ENCODE measurements at places on chromosomes 4 and X.

DNA sequence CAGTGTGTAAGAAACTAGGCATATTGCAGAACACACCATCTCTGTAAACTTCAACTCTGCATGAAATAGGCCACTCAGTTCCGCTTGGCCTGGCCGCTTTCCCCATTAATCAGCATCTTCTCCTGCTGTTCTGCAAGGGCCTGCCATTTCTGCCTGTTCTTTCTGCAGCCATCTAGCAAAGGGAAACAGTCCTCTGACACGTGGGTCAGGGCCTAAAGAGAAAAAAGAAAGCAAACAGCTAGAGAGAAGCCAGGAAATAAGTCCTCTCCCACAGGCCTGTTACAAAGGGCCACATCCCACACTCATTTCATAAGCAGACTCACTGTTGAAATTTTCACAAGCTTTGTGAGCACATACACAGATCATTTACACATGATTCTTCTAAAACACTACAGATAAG lies 130.1 kb downstream of the PDE5A start:
- no peak for DNase-seq

DNA sequence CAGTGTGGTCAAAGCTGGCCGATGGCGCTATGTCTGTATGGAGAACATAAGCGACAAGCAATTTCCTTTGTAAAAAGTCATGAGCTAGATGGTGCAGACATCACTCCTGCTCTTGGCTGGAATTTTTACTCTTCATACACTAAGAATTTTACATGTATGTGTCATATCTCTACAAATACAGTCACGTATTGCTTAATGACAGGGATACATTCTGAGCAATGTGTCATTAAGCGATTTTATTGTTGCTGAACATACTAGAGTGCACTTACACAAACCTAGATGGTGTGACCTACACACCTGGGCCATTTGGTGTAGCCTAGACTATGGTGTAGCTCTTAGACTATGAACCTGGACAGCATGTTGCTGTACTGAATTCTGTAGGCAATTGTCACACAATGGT lies 185.4 kb downstream of the SOWAHB start:
- no peak for DNase-seq

GRCh38 chr4:83660578-83660977 lies 124.7 kb downstream of the GPAT3 start:
- no peak for DNase-seq

DNA sequence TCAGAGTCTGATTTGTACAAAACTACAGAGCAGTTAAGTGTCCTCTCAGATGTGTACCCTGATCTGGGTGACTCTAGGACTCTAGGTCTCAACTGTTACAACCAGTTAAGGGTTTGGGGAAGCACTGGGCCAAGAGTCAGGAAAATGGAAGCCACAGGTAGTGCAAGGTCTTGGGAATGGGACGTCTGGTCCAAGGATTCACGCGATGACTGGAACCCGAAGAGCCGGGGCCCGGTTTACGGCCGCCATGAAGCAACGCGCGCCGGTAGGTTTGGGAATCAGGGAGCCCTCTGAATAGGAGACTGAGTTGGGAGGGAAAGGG lies 321 bp upstream of the HPRT1 start:
- no peak for DNase-seq

GRCh38 chrX:153030801-153031200 lies 25.5 kb upstream of the PNMA3 start:
- no peak for DNase-seq

- DNase-seq: no peak
These were observed 48.3 kb downstream of the MTHFD2L start for GRCh38 chr4:74206088-74206825.

DNA sequence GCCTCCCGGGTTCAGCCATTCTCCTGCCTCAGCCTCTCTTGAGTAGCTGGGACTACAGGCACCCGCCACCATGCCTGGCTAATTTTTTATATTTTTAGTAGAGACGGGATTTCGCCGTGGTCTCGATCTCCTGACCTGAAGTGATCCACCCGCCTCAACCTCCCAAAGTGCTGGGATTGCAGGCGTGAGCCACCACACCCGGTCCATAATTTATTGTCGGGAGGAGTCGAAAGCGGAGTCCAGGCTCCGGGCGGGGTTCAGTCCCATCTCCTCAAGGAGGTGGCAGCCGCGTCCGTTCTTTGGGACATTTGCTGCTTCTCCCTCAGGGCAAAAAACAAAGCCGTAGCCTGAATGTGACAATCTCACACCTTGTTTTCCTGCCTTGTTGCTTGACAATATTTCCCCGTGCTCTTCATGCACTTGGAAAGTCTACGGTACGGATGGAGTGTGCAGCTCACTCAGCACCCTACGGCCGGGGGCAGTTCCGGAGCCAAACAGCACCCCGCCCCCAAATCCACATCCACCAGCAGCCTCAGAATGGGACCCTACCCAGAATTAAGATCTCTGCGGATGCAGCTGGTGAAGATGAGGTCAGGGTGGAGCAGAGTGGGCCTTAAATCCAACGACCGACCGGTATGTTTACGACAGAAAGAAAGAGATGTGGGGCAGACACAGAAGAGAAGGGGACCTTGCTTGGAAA lies 9.6 kb downstream of the GTPBP6 start:
- DNase-seq: no peak

DNA sequence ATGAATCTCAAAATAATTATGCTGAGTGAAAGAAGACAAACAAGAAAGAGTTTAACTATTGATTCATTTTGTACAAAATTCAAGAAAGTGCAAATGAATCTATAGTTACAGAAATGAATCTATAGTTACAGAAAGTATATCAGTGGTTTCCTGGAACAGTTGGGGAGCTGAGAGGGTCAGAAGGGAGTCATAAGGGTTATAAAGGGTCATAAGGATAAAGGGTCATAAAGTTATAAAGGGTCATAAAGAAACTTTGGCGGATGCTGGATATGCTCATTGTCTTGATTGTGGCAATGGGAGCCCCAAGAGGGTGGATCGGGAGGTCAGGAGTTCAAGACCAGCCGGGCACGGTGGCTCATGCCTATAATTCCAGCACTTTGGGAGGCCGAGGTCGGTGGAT lies 26.0 kb upstream of the INTS6L start:
- no peak for DNase-seq

- no peak for DNase-seq
These were observed 16.9 kb upstream of the LOC101059915 start for GRCh38 chrX:71650333-71650969.
